Foreskin keratinocyte (primary cell): ENCODE measurements at places on chromosomes 2 and 18. TPM values are rescaled to one million over a fixed set of nuclear protein-coding genes. Genes with fewer than 3 reads are reported as not detected.

ANKRD30B gene
- total RNA-seq, result not detected in 2 replicates

TFCP2L1 gene
- 13.5 and 13.8 TPM in 2 replicates for total RNA-seq

SP5 gene
- 0.07 TPM in 1 of 2 replicates, not detected in the other for total RNA-seq

ATP5F1A gene
- 465 and 470 TPM in 2 replicates for total RNA-seq

SETBP1 gene
- 5.8 and 9.8 TPM in 2 replicates for total RNA-seq

ABCG5 gene
- not detected in 2 replicates for total RNA-seq

ACOXL gene
- total RNA-seq, result 0.51 and 0.85 TPM in 2 replicates

GPR17 gene
- total RNA-seq, result not detected in 2 replicates

ORC4 gene
- total RNA-seq, result 26.8 and 26.9 TPM in 2 replicates

DSG4 gene
- 0.04 TPM in 1 of 2 replicates, not detected in the other for total RNA-seq

GALR1 gene
- not detected in 2 replicates for total RNA-seq

TCF7L1 gene
- 7.1 and 8.5 TPM in 2 replicates for total RNA-seq

HOXD13 gene
- total RNA-seq, result not detected in 2 replicates

SAG gene
- not detected in 2 replicates for total RNA-seq

AKAIN1 gene
- total RNA-seq, result not detected in 2 replicates

HTR2B gene
- not detected in 2 replicates for total RNA-seq

MAIP1 gene
- 20.4 and 25.7 TPM in 2 replicates for total RNA-seq

NYAP2 gene
- not detected in 2 replicates for total RNA-seq

EGR4 gene
- not detected in 2 replicates for total RNA-seq

CABYR gene
- total RNA-seq, result 7.2 and 7.7 TPM in 2 replicates

RESP18 gene
- total RNA-seq, result not detected in 2 replicates

ANO7 gene
- total RNA-seq, result 0.24 and 0.46 TPM in 2 replicates

ALMS1 gene
- 12.0 and 15.8 TPM in 2 replicates for total RNA-seq

SERTAD2 gene
- total RNA-seq, result 17.1 and 18.4 TPM in 2 replicates

CACNB4 gene
- 0.07 and 0.11 TPM in 2 replicates for total RNA-seq

CTAGE1 gene
- not detected in 2 replicates for total RNA-seq

TTR gene
- not detected in 2 replicates for total RNA-seq

EPHA4 gene
- 0.48 and 1.0 TPM in 2 replicates for total RNA-seq

OST4 gene
- 368 and 406 TPM in 2 replicates for total RNA-seq

AQP12A gene
- not detected in 2 replicates for total RNA-seq

FLACC1 gene
- total RNA-seq, result 0.14 and 0.39 TPM in 2 replicates

PCARE gene
- total RNA-seq, result not detected in 2 replicates

DQX1 gene
- 2.5 and 4.2 TPM in 2 replicates for total RNA-seq

RGPD4 gene
- total RNA-seq, result not detected in 2 replicates

ABCA12 gene
- total RNA-seq, result 1.7 and 2.8 TPM in 2 replicates

IGFBP5 gene
- total RNA-seq, result 0.20 and 0.28 TPM in 2 replicates

CD226 gene
- 0.60 and 0.75 TPM in 2 replicates for total RNA-seq

UGT1A10 gene
- total RNA-seq, result not detected in 2 replicates

STARD6 gene
- 0.14 TPM in 1 of 2 replicates, not detected in the other for total RNA-seq

HOXD3 gene
- total RNA-seq, result 0.32 and 1.2 TPM in 2 replicates

PROKR1 gene
- not detected in 2 replicates for total RNA-seq

COLEC12 gene
- total RNA-seq, result not detected in 2 replicates

ARHGAP28 gene
- 0.21 and 0.24 TPM in 2 replicates for total RNA-seq

KCNF1 gene
- 0.04 TPM in 1 of 2 replicates, not detected in the other for total RNA-seq

TLK1 gene
- 24.0 and 26.8 TPM in 2 replicates for total RNA-seq

EPB41L3 gene
- 0.63 and 2.0 TPM in 2 replicates for total RNA-seq

HOXD10 gene
- total RNA-seq, result not detected in 2 replicates

TMEM198 gene
- total RNA-seq, result 1.0 and 1.2 TPM in 2 replicates

SH3BP4 gene
- total RNA-seq, result 45.9 and 46.1 TPM in 2 replicates

DPP4 gene
- 0.99 and 2.8 TPM in 2 replicates for total RNA-seq

CIB4 gene
- not detected in 2 replicates for total RNA-seq
